ENCODE measurements at places on chromosomes 6 and 20. TPM values are rescaled to one million over a fixed set of nuclear protein-coding genes. Genes with fewer than 3 reads are reported as not detected.

Gene RSPH3
- 14.2 TPM for polyA plus RNA-seq

Gene PI3
- not detected for polyA plus RNA-seq

Gene HLA-C
- polyA plus RNA-seq, result 150 TPM

Gene MUC22
- polyA plus RNA-seq, result not detected

Gene NT5E
- polyA plus RNA-seq, result 4.4 TPM

Measured in renal pelvis (tissue), 12 donors.